Lung microvascular endothelial cell (primary cell): ENCODE measurements at places on chromosomes 16 and 17. TPM values are rescaled to one million over a fixed set of nuclear protein-coding genes. Genes with fewer than 3 reads are reported as not detected.

Gene P4HB
- total RNA-seq, result 504 and 688 TPM in 2 replicates

Gene CRHR1
- total RNA-seq, result not detected in 2 replicates

Gene HCRT
- not detected in 2 replicates for total RNA-seq

DNA sequence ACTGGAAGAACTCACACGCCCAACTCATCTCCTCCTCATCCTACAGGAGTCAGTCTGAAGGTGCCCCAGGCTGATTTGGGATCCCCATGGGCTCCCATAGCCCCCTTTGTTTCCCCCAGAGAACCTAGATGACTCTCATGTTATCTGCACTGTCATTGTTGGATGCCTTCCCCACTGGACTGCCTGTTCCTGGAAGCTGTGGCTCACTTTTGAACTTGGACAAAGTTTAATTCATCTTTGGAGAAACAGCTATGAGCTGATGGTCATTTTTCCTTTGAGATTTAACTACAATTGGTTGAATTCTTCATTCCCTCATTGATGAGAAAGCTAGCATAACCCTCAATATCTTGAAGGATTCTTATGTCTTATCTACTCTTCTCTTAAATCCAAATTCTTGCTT, 186.6 kb downstream of the SALL1 start:
- no peak for DNase-seq

GRCh38 chr17:49597436-49597835, 21.8 kb downstream of the NXPH3 start:
- no peak for DNase-seq

DNA sequence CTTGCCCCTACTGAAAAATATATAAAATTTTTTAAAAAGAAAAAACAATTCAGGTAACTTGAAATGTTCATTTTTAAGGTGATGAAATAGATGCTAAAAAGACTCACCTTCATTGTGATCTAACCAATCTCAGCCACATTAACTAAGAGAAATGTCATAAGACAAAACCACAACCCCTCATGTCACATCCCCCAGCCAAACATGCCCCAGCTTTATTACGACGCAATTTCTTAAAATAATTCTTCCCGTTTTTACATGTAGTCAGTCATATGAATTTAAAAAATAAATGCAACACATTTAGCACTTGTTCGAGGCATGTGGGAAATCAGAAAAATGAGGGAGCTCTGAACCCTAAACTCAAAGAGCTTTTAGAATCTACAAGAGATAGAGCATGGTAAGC, 9.5 kb downstream of the AMFR start:
- no peak for DNase-seq

DNA sequence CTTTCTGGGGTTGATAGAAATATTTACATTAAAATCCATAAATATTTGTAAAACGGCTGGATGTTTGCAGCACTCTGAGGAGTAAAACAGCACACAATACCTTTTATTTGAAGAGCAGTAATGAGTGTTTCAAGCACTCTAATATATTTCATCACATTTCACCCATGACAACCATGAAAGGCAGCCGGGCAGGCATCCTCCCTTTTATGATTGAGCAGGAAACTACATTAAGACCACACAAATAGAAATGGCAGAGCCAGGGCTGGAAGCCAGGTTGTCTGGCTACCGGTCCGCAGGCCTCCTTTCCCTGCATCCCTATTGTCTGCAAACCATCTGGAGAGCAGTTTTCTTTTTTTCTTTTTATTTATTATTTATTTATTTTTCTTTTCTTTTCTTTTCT, 23.1 kb upstream of the GPRC5C start:
- DNase-seq, result no peak

GRCh38 chr17:69452664-69453260, 38.3 kb downstream of the MAP2K6 start:
- DNase-seq, result no peak

DNA sequence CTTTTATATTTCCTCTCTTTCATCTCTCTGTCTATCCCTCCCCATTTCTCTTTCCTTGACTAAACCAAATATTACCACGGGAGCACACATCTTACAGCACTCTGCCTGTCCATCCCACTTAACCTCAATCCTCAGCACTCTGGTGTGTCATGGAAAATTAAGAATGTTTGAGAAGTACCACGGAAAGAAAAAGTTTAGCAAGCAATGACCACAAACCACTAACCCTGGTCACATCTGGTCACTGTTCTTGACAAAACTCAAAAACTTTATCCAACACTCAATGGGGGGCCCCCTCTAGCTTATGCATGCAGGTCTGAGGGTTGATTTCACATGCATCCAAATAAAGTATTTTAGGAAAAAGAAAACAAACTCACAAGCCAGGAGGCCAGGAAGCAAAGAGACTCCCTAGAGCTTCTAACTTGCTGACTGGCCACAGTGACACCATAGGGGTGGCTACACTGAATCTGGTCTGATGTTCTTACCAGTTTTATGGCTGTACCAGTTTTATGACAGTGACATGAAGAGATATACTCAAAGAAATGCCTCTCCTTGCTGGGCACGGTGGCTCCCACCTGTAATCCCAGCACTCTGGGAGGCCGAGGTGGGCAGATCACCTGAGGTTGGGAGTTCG, 229.2 kb downstream of the STX8 start:
- DNase-seq, result no peak
